Spleen (tissue), 13 donors: ENCODE measurements at places on chromosomes 5 and 9.
A peak's percentile ranks its signal among the peaks of the same experiment; 100 is the strongest.

DNA sequence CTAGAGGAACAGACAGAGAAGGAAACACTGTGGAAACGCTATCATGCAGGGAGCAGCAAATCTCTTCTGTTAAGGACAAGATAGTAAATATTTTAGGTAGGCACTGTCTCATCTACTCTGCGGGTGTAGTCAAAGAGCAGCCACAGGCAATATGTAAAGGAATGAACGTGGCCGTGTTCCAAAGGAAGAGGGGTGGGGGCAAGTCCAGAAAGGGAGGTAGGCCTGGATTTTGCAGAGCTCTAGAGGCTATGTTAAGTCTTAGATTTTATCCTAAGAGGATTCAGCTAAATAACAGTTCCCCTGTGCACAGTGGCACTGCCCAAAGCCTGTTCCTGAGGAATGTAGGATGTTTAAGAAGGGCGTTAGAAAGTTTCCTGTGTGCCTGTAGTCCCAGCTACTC lies 161.6 kb downstream of the ACTL7B start:
- DNase-seq, result no peak

DNA sequence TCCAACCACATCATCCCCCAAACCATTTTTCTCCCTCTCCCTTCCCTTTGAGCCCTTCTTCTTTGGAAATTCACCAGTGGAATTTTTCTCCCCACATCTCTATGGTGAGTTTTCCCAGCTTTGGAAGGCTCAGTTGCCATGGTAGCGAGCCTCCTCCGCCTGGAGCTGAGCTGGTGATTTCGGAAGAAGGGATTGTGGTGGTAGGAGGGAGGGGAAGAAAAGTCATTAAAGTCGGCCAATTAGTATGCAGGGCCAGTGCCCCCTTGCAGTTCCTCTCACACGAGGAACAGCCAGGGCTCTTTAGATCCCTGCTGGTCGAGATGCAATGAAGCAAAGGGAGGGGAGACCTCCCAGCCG lies 322.0 kb downstream of the NTRK2 start:
- DNase-seq, result no peak

- no peak for DNase-seq
These were observed 164.3 kb upstream of the CLINT1 start for GRCh38 chr5:158023266-158023665.

DNA sequence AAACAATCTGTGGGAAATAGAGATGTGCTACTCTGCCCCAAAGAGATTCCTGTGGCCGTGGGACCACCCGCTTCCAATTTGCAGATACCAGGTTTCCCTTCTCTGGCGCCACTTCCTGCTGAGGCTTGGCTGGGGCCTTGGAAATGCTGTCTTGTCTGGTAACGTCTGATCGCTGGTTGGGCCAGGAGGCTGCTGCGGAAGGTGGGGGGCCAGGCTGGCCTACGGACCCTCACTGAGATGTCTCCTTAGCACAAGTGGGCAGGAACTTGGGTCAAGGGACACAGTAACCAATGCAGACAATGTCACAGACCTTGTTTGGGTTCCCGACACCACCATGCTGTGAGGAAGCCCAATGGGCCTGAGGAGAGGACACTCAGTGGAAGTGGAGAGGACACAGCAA lies 31.7 kb upstream of the IRX4 start:
- peak; percentile 54 for DNase-seq

DNA sequence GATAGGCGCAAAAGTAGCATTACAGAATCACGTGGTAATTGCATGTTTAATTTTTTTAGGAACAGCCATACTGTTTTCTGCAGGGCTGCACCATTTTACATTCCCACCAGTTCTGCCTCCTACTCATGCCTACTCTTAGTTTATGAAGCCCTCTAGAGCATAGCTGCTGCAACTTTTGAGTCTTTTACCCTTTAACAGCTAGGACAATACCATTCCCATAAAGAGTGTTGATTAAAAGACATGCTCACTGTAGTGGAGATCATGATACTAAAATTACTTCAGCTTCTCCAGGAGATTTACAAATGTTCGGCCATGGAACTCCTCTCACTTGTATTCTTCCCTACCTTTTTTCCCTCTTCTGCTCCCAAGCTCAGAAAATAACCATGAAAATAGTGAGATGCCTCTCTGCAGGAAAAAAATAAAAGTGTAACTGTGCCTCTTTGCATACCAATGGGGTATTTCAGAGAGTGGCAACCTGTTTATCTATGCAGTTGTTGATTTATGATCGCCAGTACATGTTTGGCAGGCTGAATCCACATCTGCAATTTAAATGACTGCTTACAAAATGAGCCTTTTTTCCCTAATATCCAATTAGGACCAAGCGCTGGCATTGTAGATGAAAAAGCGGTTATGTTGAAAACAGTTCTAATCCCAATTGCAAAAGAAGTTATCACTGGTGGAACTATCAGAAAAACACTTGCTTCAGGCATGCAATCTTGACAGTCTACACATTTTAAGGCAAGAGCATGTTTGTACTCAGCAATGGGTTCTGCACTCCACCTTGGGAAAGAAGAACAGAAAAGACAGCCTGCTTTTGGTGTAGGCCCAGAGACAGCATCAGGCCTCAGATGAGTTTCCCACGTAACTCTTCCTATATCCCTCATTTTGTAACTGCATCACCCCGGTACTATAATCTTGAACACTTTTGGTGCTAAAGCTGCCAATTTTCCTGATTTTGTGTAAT lies 131.1 kb downstream of the ADAMTSL1 start:
- no peak for DNase-seq

DNA sequence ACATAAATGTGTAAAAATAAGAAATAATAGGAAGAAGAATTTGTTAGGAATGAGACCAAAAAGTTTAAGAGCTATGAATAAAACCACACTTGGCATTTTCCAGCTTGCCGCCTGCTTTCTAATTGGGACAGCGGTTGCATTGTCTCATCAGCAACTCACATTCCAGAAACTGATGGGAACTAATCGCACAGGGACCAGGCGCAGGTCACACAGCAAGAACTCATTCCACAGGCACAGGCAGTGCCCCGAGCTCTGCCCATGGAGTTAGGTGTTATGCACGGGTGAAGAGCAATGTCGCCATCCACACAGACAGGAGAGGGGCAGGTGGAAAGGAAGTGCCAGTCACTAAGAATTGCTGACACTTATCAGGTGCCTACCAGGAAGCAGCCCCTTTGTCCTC lies 279.9 kb downstream of the NSG2 start:
- DNase-seq, result peak; percentile 37

DNA sequence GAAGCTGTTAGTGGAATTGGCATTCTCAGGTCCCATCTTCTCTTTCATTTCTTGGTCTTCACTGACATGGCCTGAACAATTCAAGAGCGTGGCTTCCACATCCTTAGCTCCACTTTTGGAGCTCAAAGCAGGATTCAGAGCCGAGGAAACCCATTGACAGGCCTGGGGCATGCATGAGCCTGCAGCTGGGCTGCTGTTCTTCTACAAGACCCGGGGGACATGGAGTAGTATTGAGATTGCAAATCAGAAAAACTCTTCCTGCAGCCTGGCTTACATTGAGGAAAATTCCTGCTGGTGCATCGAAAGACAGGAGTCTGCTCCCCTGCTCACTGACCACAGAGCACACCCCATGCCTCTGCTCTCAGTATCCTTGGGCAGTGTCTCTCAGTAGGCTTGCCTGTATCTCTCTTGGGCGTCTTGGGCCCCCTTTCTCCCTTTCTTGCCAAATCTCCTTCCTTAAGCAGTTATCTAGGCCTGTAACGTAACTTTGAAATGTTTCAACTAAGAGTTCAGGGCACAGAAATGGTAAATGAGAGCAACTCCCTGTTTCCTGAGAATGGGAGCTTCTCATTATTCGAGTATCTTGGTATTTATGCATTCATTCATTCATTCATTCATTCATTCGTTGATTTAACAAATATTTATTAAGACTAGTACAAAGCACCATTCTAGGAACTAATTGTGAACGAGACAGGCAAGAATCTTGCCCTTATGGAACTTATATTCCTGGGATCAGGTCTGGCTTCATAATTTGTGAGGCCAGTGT lies 603.6 kb upstream of the CLINT1 start:
- no peak for DNase-seq

DNA sequence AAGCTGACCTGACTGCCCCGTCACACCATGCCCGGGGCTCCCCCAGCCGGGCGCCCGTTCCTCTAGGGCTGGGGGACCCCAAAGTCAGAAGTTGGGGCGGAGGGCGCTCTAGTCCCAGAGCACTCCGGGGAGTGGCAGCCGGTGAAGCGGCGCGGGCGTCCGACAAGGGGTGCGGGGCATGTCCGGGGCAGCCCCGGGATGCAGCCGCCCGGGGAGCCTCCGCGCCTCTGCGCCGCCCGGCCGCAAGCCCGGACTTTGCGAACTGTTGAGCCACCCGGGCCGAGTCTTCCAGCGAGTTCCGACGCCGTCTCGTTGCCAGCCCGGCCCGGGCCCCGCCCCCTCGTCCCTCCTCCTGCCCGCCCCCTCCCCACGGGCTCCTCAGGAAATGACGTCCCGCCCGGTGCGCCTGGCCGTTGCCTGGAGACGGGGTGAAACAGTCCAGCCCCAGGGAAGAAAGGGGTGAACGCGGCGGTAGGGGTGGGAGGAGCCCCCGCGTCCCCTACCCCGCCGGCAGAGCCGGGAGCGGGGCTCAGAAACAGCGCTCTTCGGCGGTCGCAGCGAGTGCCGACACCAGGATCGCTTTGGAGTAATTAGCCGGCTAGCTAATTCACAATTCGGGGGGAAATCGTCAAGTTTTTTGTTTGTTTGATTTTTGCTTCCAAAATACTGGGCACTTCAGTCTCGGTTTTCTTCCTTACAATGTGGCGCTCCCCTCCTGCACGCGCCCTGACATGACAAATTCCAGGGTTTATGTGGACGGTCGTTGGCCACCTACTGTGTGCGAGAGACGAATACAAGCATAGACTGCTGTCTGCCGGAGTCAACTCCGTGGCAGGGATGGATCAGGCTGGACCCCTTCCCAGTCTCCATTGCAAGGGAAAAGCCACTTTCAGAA lies at the start of gene WHRN:
TSS of gene WHRN (minus strand) at position 287 of the 895 bp plus-strand sequence. CDS start 672 bp downstream, outside the sequence.
- peak; percentile 97 for DNase-seq

- DNase-seq, result no peak
These were observed 282.1 kb upstream of the IRX1 start for GRCh38 chr5:3313569-3313968.

DNA sequence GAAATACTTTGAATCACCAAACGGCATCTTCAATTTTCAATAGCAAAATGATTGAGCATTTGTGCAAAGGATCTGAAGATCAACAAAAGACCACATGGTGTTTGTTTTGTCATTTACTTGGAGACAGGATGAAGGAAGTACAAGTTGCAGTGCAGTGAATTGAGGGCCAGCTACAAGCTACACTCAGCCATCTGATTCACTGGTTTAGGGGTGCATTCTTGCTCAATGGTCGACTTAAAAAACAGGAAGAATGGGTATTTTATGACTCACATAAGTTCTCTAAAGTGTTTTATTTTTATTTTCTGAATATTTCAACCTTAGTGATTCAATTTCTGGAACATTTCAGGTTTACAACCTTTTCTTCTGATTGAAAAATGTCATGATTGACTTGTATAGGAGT lies 412.1 kb upstream of the ADAMTSL1 start:
- DNase-seq, result no peak

GRCh38 chr5:174078416-174078815 lies 32.9 kb downstream of the NSG2 start:
- DNase-seq, result no peak

GRCh38 chr5:160272889-160273288 lies 39.5 kb downstream of the CCNJL start:
- no peak for DNase-seq

- DNase-seq, result no peak
These were observed 13.8 kb downstream of the SGTB start for GRCh38 chr5:65708145-65708544.

- no peak for DNase-seq
These were observed 314.9 kb downstream of the KCTD16 start for GRCh38 chr5:144485540-144485939.

DNA sequence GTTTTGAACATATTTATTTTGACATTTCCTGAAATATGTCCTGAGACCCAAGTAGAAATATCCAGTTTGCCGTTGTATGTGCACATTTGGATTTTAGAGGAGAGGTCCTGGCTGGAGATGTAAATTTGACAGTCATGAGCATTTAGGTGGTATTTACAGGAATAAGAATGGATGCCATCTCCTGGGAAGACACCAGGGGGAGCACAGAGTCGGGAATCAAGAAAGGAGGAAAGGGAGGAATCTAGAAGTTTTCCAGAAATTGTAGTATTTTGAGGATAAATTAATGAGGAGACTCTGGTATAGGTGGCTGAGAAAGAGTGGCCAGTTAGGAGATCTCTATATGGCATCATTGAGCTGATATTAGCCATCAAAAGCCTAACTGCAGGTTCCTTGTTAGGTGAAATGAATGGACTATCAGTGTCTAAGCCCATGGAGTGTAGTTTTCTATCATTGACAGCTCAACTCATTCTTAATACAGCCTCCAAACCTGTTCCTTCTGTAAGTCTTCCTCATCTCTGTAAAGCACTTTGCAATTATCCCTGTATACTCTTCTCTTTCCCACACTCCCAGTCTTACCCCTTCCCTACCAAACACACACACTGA lies 7.2 kb downstream of the GAPT start:
- DNase-seq, result no peak

DNA sequence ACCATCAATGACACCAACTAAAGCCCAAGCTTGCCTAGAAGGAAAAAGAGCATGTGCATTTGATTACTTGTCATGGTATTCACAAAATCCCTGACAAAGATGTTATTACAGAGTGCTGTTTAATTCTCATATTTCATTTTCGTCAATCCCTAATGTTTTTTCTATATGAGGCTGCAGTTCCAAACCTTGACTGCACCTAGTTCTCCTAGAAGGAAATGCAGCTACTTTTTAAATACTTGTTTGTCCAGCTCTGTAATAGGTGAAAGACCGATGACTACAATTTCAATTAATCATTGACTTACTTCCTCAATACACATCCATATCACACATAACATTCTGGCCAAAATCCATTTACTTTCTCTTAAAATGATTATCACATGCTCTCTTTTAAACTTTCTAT lies 28.1 kb downstream of the CEMIP2 start:
- no peak for DNase-seq

GRCh38 chr9:698276-698675 lies 143.2 kb upstream of the DMRT1 start:
- no peak for DNase-seq

DNA sequence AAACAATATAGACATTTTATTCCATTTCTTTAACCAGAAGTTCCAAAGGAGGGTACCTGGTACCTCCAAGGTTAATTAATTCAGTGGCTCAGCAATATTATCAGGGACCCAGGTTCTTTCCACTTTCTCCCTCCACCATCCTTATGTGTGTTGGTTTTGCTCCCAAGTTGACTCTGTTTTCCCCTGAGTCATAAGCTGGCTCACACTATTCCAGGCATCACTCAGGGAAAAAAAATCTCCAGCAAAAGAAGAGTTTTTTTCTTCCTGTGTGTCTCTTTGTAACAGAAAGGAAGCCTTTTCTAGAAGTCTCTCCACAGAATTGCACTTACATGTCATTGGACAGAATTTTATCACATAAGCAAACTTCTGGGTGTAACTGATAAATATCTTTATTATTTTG lies 31.2 kb upstream of the GALNT10 start:
- no peak for DNase-seq
